NCI-H2171 treated with DMSO at 0.1 percent for 48 hours (cell line): ENCODE measurements at places on chromosomes 5 and 9.
A peak's percentile ranks its signal among the peaks of the same experiment; 100 is the strongest.

GRCh38 chr5:81081461-81081835 lies 121.3 kb downstream of the RASGRF2 start:
- no peak for DNase-seq

DNA sequence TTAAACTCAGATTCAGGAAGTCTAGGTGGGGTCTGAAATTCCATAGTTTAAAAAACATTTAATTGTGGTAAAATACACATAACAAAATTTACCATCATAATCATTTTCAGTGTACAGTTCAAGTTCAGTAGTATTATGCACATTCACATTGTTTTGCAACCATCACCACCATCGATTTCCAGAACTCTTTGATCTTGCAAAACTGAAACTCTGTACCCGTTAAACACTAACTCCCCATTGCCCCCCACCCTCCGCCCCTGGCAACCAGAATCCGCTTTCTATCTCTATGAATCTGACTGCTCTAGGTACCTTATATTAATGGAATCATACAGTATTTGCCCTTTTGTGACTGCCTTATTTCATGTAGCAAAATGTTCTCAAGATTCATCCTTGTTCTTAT lies 117.5 kb downstream of the CEP120 start:
- no peak for DNase-seq

DNA sequence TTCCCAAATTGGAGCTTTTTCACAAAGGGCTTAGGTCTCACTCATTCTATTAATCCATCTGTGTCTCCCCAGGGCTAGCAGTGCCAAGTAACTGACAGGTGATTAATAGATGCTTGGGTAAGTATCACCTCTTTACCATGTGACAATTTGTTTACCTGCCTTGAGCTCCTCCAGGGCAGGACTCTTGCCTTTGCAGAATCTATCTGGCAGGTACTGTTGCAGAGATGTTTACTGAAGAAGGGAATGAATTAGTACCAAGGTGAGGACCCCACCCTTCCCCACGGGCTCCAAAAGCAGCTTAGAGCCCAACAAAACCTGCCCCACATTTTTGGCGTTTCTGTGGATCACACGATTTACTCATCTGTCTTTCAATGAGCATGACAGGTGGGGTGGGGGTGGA lies 698 bp upstream of the TGFBI start:
- peak; percentile 2 for DNase-seq

DNA sequence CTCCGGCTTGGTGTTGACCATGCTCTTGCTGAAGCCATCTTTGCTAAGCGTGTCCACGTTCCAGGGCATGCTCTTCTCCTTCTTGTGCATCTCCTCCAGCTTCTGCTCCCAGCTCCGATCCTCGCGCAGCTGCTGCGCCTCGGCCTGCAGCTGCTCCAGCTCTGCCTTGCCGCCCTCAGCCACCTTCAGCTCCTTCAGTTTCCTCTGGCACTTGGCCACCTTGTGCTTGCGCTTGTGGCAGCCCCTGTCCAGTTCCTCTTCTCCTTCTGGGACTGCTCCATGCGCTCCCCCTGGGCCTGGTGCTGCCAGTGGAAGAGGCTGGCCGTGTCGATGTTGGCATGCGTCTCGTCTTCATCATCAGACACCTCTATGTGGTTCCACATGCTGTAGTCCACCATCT lies 128.3 kb upstream of the CLINT1 start:
- no peak for DNase-seq

DNA sequence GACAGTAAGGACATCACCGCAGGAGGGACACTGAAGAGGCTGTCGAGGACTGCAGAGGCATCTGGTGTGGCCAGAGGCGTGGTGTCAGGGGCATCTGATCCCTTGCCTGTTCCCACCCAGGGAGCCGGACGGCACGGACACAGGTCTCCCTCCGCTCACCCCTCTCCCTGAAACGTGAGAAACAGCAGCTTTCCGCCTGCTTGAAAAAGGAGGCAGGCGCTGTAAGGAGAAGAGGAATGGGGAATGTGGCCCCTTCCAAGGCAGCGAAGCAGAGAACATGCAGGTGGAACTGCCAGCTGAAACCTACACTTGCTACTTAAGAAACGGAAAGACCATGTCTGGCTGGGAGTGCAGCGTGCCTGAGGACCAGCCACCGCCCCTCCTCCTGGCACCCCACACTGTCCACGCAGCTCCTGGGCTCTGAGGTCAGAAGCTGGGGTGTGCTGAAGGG lies 176.2 kb downstream of the GAPVD1 start:
- DNase-seq, result no peak

GRCh38 chr9:28999806-29000205 lies 1426.5 kb upstream of the C9orf72 start:
- no peak for DNase-seq

- no peak for DNase-seq
These were observed 142.1 kb upstream of the DMRT1 start for GRCh38 chr9:699396-699795.

GRCh38 chr9:76902395-76902794 lies 3.5 kb downstream of the PRUNE2 start:
- DNase-seq, result no peak

DNA sequence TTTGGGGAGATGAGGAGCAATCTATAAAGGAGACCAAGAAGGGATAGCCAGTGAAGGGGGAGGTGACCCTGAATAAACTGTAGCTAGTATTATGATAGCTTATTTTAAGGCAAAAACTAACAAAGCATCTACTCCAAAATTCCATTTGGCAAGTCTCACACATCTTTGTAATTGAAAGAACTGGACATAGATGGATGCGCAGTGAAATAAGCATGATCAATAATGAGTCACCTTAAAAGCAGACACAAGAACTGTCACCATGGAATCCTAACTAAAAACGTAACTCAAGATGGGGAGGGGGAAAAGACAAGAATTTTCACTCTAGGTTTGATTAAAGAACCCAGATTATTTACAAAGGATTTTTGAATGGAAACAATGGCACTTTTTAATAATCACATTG lies 164.5 kb downstream of the MED27 start:
- no peak for DNase-seq

GRCh38 chr9:138075496-138075895 lies 197.9 kb downstream of the CACNA1B start:
- DNase-seq, result no peak

GRCh38 chr9:9100070-9100469 lies 1300.5 kb upstream of the DMAC1 start:
- peak; percentile 51 for DNase-seq

GRCh38 chr9:119675951-119676350 lies 306.7 kb upstream of the BRINP1 start:
- peak; percentile 69 for DNase-seq

GRCh38 chr5:164090358-164090757 lies 584.9 kb downstream of the MAT2B start:
- no peak for DNase-seq

- no peak for DNase-seq
These were observed 95.2 kb downstream of the PDE6A start for GRCh38 chr5:149849280-149849965.

DNA sequence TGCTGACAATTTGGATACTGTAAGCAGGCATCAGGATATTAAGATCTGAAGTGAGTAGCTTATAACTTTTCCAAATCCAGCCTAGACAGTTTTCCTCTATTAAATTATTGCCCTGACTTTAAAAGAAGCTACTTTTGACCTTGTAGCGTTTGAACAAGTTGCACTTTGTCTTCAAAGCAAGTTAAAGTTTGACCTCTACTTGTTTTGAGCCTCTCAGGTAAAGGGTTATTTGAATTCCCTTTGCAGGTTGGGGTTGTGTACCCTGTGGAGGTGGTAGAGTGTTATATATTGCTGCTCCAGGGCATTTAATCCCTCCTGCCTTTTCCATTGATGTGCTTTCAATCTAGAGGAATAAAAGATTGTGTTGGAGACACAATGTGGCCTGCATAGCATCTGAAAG lies 30.1 kb downstream of the FXN start:
- DNase-seq, result no peak

- DNase-seq, result no peak
These were observed 70.9 kb downstream of the SH3RF2 start for GRCh38 chr5:146007270-146007669.

- DNase-seq, result peak; percentile 36
These were observed 72.3 kb downstream of the SLCO4C1 start for GRCh38 chr5:102223542-102224477.

DNA sequence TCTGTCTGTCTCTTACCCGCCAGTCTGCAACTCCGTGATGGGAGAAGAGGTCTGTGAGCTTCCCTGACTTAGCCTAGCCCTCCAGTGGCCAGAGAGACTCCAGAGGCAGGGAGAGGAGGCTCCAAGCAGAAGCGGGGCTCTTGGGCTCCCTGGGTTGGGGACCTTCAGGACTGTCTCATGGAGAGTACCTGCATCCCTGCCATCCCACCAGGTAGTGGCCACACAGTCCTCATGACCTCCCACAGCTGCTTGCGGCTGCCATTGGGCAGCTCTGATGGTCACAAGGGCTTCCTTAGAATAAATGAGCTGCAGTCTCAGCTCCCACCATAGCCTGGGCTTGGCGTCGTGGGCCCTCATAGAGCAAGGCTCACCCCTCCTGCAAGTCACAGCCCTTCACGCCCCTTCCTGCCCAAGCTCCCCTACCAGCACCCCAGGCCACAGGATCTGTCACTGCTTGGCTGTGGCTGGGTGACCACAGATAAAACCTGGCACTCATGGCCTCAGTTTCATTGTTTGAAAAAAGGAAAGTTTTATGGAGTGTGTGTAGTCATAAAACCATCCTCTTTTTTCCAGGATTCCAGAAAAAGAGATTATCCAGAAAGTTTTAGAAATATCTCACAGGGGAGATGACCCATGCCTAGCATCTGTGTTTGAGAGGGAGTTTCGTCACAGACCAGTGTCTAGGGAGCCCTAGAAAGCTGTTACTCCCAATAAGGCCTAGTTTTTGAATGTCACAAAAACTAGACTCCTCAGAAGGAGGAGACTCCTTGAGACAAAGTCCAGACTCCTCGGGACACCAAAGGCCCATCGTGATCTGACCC lies 48.4 kb downstream of the PPARGC1B start:
- DNase-seq, result no peak

DNA sequence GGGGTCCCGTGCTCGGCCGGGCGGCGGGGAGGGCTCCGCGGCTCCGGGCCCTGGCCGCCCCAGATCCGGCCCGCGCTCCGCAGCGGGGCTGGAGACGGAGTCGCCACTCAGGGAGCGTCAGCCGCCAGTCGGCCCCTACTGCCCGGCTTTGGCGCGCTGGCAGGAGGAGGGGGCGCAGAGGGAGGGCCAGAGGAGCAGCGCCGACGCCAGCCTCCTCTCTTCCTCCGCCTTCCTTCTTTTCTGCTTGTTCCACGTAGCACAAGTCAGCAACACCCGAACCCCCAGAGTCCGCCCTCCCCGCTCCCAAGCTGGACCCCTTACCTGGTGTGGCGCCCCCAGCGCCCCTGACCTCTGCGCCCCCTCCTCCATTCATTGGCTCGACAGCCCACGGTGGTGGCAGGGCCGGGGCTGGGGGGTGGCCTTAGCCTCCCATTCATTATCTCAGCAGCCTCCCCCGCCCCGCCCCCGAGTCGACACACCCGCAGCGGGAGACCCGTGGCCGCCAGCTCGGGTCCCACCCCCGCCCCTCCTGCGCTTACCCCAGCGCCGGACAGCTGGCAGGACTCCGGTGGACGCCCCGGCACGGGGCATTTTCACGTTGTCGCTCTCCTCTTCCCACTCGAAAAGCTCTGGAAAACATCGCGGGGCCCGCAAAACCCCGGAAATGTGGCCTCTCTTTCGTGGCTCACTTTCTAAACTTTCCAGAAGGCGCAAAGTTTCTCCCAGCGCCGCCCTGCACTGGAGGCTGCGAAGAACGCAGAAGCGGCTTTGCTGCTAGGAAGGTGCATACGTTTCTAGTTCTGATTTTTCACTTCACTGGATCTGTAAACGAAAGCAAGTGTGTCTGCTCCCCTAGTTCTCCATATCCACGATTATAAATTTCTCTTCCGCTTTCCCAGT lies at the start of gene LPAR1:
TSS of gene LPAR1 (minus strand) at position 140 of the 900 bp plus-strand sequence. CDS start 66,353 bp downstream, outside the sequence.
- no peak for DNase-seq

DNA sequence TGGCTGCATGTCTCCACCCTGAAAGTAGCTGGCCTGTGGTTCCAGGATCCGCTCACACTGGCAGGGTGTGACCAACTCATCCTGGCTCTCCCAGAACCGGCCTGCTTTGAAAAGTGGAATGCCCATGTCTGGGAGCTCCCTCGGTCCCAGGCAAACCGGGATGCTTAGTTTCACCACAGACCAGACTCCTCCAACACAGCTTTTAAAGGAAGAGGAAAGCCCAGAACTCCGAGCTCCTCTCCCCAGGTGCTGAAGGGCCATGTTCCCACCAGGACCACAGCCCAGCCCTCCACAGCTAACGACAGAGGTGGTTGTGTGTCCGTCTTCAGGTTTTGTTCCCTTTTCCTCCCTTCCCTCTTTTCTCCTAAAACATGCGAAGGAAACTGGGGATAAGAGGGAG lies 38.0 kb downstream of the GTF3C4 start:
- DNase-seq, result no peak

- DNase-seq, result no peak
These were observed 14.0 kb downstream of the PDGFRB start for GRCh38 chr5:150141544-150142184.

GRCh38 chr5:56350597-56351170 lies 117.6 kb upstream of the ANKRD55 start:
- DNase-seq, result no peak

DNA sequence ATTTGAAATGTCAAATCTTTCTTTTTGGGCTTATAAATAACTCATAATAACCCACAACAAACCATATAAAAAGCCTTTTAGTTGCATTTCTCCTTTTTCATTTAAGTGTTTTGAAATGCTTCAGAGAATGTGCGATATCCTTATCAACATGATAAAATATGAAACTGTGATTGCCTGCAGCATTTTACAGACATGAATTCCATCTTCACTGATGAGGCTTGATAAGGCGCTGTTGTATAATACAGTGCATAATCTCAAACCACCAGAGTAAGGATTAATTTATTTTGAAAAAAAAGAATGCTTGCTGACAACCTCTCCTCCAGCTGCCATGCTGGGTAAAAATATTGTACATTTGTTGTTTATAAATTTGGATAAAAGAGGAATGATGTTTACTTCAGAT lies 216.8 kb downstream of the PBX3 start:
- no peak for DNase-seq

DNA sequence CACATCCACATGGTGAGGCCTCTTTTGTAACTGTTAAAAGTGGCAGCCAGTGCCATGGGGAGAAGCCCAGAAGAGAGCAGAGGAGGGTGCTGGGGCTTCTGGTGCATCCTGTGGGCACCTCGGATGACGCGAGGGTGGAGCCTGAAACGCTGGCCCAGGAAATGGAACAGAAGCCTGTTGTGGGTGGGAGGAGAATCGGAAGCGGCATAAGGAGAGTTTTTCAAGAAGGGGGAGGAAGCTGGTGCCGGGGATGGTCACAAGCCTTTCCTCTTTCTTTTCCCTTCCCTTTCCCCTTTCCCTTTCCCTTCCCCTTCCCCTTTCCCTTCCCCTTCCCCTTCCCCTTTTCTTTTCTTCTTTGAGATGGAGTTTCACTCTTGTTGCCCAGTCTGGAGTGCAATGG lies 12.9 kb downstream of the ANKRD33B start:
- DNase-seq, result no peak
